Stimulated activated naive B cell treated with anti-CD40 and anti-IgM and Interleukin-4, amounts not matched to agents 10 μg/mL and 1 μg/mL and 100 μg/mL, for 72 hours (primary cell): ENCODE measurements at places on chromosomes 2 and 18.

- no peak for DNase-seq
- peaks cover 58% of the 10 kb centered on the region for H3K36me3 ChIP-seq
Observed at GRCh38 chr18:77112747-77113092, 19.9 kb downstream of the MBP start.

DNA sequence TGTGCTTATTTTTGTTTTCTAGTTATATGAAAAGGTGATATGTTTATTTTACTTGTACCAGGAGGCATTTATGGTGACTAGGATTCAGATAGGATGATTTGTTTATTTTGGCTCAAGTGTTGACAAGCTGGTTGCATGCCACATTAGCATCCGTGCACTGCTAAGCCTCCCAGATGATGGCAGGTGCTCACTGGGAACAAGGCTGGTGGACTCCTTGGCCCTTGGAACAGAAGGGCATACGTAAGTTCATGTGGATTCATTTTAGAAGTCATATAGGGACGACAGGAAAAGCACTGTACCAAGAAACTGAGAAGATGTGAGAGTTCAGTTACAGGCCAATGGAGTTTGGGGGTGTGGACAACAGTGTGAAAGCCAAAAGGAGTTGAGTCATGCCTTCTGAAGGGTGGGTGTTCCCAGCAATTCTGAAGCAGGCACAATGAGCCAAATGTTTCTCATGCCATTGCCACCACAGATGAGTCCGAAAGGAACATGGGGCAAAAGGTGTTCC is 166.2 kb downstream of the PHLPP1 start:
- H3K27ac ChIP-seq: no peak overlapping the region
- DNase-seq: no peak
- no peaks in the 10 kb centered on the region for H3K27me3 ChIP-seq
- H3K36me3 ChIP-seq: peaks cover 19% of the 10 kb centered on the region
- H3K4me3 ChIP-seq: no peak overlapping the region
- H3K4me1 ChIP-seq: peaks cover 6% of the 10 kb centered on the region

DNA sequence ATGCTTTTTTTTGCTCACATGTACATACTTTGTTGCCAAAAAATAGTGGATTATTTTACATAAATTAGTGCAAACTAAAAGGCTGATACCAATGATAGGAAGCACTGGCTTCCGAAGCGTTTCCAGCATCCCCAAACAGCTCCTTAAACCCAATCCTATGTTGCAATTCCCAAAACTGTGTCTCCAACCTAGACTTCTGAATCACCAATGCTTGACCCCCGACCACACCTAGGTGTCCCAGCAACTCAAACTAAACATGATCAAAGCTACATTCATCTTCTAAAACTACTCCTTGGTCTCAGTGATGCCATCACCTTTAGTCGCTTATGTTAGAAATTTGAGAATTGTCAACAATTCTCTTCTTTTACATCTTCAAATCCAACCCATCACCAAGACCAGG is 13.4 kb downstream of the ATP8B1 start:
- H3K36me3 ChIP-seq: peaks cover 18% of the 10 kb centered on the region
- H3K4me3 ChIP-seq: no peak overlapping the region
- H3K27ac ChIP-seq: no peak overlapping the region
- DNase-seq: no peak
- peaks cover 2% of the 10 kb centered on the region for H3K4me1 ChIP-seq

- H3K27ac ChIP-seq: no peak overlapping the region
- H3K27me3 ChIP-seq: no peaks in the 10 kb centered on the region
- H3K4me1 ChIP-seq: no peaks in the 10 kb centered on the region
- DNase-seq: no peak
- no peaks in the 10 kb centered on the region for H3K36me3 ChIP-seq
Observed at GRCh38 chr2:228548230-228548629, 366.7 kb upstream of the SPHKAP start.

- no peaks in the 10 kb centered on the region for H3K36me3 ChIP-seq
- H3K4me3 ChIP-seq: peak overlapping the region; percentile 15
- peak; percentile 73 for DNase-seq
- peak overlapping the region; percentile 53 for H3K27ac ChIP-seq
Observed at GRCh38 chr2:39513641-39514094, 76.6 kb upstream of the MAP4K3 start.

- peaks cover 6% of the 10 kb centered on the region for H3K4me1 ChIP-seq
- peaks cover 57% of the 10 kb centered on the region for H3K36me3 ChIP-seq
- H3K4me3 ChIP-seq: no peak overlapping the region
- no peaks in the 10 kb centered on the region for H3K27me3 ChIP-seq
Observed at GRCh38 chr2:3336844-3337243, 40.8 kb downstream of the EIPR1 start.
